ENCODE measurements at places on chromosomes 16 and 17.

GRCh38 chr17:16329519-16330271, 23.6 kb downstream of the CENPV start:
- DNase-seq: no peak

- no peak for DNase-seq
These were observed 240.8 kb upstream of the TOX3 start for GRCh38 chr16:52787709-52788108.

- DNase-seq: no peak
These were observed 103.8 kb downstream of the RAB11FIP4 start for GRCh38 chr17:31495022-31495885.

DNA sequence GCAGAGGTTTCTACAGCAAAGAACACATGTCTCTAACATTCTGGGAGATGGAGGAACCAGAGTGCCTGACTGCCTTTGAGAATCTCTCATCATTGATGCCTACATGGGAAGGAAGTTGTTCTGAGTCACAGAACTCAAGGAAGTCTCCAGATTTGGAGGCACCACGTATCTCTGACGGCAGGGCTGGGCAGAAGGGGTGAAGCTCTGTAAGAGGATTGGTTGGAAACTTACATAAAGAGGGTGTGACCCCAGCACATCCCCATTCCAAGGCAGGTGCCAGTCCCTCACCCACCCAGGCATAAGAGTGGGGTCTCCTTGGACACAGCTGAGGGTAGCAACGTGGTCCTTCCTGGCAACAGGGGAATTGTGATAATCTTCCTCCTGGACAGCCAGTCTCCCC, 17.4 kb downstream of the TNFRSF13B start:
- DNase-seq: no peak

DNA sequence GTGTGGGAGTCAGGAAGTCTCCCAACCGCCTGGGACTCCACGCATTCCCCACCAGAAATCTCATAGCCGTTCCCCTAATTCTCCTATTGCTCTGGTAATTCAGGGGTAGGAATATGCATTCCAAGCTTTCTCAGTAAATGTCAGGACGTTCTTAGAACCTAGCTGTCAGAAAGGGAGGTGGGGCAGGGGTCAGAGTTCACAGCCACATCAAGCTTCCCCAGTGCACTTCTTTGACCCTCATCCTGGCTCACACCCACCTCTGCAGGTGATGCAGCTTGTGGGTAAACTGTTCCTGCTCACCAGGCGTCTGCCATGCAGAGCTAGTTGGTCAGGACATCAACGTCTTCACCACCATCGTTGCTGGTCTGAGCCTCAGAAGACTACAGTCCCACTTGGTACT, 14.0 kb upstream of the IL27 start:
- DNase-seq: no peak

GRCh38 chr17:63311416-63311937, 134.6 kb downstream of the CYB561 start:
- DNase-seq: no peak

- DNase-seq: no peak
These were observed 150.5 kb upstream of the SOX9 start for GRCh38 chr17:71970312-71970711.

DNA sequence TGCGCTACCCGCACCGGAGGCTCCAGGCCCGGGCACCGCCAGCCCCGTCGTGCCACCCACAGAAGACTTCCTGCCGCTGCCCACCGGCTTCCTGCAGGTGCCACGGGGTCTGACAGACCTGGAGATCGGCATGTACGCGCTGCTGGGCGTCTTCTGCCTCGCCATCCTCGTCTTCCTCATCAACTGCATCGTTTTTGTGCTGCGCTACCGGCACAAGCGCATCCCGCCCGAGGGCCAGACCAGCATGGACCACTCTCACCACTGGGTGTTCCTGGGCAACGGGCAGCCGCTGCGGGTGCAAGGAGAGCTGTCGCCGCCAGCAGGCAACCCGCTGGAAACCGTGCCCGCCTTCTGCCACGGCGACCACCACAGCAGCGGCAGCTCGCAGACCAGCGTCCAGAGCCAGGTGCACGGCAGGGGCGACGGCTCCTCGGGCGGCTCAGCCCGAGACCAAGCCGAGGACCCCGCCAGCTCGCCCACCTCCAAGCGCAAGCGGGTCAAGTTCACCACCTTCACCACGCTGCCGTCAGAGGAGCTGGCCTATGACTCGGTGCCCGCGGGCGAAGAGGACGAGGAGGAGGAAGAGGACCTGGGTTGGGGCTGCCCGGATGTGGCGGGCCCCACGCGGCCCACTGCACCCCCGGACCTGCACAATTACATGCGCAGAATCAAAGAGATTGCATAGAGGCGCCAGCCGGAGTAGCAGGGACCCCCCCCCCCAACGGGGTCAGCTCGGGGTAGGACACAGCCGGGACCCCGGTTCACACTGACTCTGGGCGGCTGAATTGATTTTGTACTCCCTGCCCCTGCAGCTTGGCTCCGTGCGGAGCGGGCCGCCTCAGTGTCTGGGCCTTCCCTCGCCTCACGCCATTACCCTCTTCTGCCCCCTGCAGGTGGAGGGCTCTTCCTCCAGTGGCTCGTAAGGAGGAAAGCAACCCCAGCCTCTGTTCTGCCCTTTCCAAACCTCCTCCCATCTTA, 58.5 kb downstream of the TMEM132E start:
- peak; percentile 68 for DNase-seq

- DNase-seq: no peak
These were observed 301.2 kb downstream of the SEC14L1 start for GRCh38 chr17:77441940-77442339.

- DNase-seq: no peak
These were observed 14.3 kb downstream of the HOXB4 start for GRCh38 chr17:48563867-48564187.

DNA sequence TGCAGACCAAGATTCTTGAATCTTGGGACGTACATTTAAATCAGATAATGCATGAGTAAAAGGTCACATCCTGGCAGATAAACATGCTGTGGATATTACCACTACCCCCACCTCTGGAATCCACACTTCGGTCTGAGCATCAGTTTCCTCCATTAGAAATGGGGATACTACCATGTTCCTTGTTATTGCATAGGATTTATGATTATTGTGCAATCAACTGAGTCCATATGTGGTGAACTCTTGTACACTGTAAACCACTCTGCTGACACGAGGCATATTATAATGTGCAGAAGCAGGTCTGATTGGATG, 108.7 kb downstream of the VAT1L start:
- DNase-seq: no peak

GRCh38 chr17:80957461-80957941, 34.1 kb upstream of the CHMP6 start:
- no peak for DNase-seq

DNA sequence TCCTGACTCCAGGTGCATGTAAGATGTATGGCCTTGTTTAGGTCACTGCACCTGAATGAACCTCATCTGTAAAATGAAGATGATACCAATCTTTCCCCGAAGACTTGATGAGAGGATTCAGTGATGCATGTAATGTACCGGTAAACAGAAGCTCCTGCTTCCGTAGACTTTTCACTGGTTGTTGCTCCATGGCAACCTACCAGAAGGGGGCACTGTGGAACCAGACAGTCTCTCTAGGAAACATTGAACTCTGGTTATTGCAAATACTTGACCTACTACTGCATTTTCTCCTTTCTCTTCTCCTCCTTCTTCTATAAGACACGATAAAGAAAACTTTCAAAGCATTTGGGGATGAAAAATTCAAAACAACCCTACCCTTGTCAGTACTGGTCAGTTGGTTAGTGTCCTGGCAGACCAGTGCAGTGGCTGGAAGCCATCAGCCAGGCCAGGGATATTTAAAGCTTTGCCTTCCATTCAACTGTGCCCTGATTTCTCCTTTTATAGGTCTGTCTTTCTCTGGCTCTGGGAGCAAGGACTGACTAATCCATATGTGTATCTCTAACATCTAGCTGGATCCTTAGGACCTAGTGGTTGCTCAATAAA, 667.4 kb upstream of the SALL1 start:
- no peak for DNase-seq

DNA sequence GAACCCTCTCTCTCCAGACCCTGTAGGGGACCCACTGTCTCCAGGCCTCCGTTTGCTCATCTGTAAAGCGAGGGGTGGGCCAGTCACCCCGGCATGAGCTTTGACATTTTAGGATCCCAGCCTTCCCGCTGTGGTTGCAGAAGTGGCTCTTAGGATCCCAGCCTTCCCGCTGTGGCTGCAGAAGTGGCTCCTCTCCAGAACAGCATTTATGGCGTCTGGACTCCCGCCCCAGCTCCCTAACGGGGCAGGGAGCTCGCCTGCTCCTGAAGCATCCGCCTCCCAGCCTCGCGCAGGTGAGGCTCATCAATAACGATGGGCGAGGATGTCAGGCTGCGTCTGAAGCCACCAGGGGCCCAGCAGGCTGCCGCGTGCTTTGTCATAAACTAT, 222.3 kb upstream of the TNRC6C start:
- DNase-seq: no peak

- DNase-seq: no peak
These were observed 50.6 kb downstream of the RBBP6 start for GRCh38 chr16:24589997-24590396.

DNA sequence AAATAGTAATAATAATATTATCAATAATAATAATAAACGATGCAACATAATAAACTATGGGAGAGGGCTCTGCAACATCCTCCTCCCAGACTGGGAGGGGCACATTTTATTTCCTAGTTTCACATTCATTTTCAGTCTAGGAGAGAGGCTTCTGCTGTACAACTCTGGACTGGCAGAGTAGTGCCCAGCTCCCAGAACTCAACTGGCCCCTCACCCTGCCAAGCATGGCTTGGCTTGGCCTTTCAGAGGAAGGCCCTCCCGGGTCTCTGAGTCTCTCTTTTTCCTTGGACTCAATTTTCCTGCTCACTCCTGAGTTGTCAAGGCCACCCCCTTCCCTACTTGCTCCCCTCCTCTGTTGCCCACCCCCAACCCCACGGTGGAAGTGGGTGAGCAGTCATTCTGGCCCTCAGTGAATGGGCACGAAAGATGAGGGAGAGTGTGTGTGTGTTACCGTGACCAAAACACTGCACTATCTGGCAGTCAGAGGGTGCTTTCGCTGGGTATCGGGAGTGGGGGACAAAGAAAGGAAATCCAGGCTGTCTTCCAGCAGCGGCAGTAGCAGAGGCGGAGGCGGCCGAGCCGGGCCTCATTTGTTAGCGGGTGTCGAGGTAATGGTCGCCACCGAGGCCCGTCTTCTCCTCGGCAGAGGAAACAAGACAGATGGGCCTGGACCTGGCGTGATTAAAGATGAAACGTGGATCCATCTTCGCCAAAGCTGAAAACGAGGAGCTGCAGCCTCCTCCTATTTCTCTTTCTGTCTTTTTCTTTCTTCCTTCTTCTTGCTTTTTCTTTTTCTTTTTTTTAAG, 2.3 kb downstream of the HOXB4 start:
- no peak for DNase-seq

DNA sequence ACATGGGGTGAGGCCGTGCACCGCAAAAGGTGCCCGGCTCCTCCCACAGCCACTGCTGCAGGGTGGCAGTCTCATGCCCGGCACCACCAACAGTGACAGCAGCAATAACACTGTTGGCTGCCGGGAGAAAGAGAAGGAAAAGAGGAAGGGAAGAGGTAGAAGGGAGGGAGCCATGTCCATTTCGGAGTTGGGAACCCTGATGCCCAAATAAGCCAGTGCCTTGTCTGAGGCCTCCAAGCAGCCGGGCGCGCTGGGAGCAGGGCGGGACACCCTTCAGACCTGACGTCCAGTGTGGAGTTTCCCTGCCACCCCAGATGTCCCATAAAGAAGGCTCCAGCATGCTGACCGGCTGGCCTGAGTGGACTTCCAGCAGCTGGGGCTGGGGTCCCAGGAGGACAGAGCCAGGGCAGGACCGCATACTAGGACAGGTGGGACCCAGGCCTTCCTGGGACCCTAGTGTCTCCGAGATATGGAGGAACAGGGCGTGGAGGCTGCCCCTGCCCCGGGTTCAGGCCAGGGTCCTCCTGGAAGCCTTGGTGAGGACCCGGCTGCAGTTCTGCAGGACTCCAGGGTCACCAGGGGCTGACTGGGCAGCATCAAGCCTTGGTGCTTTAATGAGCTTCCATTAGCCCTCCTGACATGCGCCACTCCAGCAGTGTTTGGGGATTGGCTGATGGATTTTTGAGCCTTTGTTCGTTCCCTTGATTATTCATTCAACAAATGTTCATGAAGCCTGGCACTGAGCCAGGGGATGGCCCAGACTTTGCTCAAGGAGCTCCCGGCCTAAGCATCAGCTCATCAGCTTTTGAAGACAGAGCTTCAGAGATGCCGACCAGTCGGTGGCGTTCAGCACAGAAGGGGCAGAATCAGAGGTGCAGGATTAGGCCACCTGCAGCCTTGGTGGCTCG, 223.6 kb upstream of the CIBAR2 start:
- DNase-seq: no peak

DNA sequence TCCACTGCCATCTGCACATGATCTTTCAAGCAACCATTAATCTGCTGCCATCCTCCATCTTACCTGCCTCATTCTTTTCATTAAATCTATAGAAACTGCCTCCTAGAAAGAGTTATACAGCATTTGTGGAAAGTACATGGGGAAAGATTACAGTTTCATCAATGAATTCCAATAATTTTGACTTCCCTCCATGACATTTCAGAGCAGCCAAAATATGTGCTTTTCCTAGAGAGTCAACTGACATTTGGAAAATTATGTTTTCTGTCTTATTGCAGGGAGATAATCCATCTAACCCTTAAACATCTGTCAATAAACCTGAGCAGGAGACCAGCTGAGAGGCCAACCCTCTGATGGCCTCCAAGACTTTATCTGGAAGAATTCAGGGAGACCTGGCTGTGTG, 147.0 kb upstream of the CDH5 start:
- no peak for DNase-seq

- DNase-seq: no peak
These were observed 188.8 kb upstream of the CHMP6 start for GRCh38 chr17:80802626-80803450.

GRCh38 chr16:11229432-11229831, 26.6 kb downstream of the SOCS1 start:
- no peak for DNase-seq

- DNase-seq: no peak
These were observed 9.9 kb upstream of the TBKBP1 start for GRCh38 chr17:47684025-47684424.

DNA sequence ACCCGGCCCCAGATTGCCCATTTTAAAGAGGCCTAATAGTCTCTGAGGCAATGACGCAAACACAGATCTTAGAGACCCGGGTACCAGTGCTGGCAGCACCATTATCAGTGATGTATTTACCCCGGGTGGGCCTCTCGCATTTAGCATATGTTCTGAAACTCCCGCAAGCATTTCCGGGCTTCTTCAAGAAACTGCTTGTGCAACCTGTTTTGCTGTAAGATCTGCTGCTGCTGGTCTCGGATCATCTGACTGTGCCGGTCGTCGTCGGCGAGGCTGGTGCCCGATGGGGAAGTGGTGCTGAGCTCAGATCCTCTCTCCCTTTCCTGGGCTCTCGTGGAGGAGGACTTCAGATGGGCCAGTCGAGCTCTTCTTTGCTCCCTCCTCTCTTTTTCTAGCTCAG, 12.5 kb downstream of the CEP295NL start:
- DNase-seq: peak; percentile 65

All from central memory CD4-positive, alpha-beta T cell (primary cell).